Aorta (tissue), 5 donors: ENCODE measurements at places on chromosomes 2 and 18. TPM values are rescaled to one million over a fixed set of nuclear protein-coding genes. Genes with fewer than 3 reads are reported as not detected.

DNA sequence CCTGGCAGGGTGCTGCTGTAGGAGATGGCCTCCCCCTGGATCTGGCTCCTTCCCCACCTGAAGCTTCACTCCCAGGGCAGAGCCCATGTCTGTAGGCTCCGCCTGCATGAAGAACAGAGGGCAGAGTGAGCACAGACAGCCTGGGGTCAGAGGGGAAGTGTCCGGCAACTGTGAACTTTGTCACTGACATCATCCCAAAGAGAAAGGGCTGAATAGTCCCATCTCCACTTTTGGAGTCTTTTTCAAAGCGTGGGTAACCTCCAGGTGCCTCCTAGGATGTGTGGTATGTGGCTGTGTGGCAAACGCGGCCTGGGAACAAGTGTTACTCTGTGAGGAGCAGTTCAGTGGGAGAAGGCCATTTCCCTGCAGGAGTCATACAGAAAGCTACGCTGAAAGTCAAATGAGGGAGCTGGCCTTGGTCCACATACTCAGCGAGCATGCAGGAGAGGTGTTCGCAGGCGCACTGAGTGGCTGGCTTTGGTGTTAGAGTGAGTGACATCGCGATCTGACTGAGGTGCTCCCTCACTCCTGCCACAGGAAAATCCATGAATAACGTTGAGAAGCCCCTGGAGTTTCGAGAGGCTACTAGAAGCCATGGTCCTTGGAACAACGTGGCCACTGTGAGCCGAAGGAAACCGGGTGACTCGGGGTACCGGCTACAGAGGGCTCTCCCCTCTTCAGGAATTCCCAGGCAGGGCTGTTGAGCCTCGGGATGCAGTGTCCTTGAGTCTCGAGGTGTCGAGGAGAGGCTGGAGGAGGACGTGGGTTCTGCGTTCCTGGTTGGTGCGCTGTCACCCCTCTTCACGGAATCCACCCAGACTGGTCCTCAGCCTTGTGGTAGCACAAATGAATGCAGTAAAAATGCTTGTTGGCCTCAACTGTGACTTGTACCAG is 54.7 kb downstream of the CABLES1 start:
- no peak for DNase-seq

PJVK gene
- 8.4 TPM for total RNA-seq

TCF4 gene
- total RNA-seq, result 297 TPM

DNA sequence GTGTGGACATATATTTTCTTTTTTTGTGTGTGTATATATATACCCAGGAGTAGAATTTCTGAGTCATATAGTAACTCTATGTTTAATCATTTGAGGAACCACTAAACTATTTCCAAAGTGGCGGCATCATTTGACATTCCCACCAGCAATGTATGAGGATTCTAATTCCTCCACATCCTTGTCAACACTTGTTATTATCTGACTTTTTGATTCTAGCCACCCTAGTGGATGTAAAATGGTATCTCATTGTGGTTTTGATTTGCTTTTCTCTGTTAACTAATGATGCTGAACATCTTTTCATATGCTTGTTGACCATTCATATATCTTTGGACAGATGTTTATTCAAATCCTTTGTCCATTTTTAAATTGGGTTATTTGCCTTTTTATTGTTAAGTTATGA is 120.3 kb downstream of the TGFA start:
- no peak for DNase-seq

DNA sequence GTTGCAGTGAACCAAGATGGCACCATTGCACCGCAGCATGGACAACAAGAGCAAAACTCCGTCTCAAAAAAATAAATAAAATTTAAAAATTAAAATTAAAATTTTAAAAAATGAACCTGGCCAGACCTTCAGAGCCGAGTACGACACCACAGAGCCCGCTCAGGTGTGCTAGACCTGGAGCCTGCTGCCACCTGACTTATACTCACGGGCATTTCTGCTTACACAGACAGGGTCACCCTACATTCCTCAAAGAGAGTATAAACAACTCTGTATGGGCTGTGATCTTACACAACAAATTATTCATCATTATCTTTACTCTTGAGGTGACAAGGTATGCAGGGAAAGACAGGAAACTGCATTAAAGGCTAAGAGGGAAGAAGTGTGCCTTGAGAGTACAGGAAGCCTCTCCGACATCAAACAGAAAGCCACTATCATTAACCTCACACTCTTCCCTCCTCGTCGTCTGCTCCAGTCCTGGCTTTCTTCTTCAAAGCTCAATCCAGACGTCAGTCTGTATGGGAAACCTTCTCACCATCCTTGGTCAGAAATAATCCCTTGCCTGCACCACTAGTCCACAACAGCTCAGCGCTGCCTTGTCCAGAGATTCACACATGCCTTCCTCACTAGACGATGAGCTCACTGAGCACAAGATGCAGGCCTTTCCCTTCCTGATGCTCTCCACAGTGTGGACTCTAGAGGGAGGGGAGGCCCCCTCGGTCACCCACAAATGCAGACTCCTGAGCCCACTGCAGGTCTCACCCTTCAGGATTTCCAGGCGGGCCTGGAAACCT is 56.2 kb downstream of the UXS1 start:
- DNase-seq, result no peak
